ENCODE measurements at places on chromosomes 7 and 10.

DNA sequence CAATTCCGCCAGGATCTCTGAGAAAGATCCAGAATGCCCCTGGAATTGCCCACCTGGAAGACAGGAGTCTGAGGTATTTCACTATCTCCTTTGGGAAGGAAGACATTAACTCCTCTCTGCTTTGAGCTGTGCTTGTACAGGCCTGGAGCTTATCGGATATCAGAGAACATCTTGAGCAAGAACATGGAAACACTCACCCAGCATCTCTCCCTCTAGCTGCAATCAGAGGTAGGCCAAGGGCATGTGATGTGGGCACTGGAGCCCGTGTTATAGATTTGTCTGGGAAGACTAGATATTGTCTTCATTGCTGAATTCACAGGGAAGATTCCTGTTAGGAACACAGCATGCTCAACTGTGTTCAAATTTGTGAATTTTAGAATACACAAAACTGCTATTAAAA, 233.9 kb downstream of the PHF14 start:
- DNase-seq: no peak

GRCh38 chr7:6520163-6520981, 30.9 kb downstream of the GRID2IP start:
- DNase-seq: no peak

DNA sequence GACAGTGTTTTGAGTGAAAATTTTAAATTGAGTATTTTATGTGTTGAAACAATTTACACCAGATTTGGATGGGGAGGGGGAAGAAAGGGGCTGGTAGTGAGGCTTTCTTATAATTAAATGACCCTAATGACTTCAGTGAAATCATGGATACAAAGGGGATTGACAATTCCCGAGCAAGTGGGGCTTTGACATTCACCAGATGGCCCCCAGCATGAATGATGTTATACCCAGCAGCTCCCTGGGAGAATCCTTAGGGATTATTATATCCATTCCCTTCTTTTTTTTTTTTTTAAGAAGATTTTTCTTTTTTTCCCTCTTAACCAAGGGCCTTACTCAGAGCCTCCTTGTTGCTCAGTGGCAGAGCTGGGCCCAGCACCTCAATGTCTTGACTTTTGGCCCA, 17.9 kb downstream of the PLPP4 start:
- DNase-seq: no peak

DNA sequence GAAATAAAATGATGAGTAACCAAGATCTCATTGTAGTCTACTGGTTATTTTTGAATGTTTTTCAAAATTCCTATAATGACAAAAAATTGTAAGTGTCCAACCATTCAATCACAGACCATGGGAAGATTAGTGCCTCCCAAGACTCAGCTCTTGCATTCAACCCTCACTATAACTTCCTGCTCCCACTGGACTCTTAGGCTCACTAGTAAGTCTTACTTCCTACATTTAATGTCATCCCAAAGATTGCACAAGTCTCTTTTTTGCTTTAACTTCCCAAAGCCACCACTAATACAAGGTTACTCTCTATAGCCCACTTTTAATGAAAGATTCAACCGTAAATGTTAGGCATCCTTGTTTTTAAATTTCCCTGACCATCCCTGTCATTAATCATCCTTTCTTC, 111.9 kb upstream of the NRBF2 start:
- DNase-seq: no peak

DNA sequence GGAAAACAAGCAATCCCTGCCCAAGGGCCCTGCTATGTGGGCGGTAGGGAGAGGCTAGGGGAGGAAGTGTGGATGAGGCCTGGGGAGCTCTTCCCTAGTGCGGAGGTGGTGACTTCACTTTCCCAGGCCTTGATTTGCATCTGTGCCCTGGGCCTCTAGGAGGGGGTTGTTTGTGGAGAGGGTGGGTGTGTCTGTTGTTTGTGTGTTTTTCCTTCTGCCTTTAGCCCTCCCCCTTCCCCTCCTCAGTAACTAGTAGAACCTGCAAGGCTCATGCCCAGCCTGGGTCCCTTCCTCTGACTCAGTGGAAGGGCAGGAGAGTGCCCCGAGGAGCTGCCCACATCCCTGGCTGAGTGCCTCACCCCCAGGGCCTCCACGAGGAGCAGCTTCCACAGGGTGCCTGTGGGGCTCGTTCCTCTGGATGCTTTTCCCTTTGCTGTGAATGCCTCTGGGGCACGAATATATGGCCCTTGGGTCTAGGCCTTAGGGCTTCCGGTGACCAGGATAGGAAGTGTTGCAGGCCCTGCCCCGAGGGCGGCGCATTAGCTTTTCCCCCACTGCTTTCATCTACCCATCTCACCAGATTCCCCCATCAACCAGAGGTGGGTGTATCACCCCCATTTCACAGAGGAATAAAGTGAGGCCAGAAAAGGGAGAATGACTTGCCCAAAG, 89.4 kb upstream of the DUSP5 start:
- no peak for DNase-seq

- DNase-seq: peak; percentile 24
Observed at GRCh38 chr7:133081119-133081598, 731 bp downstream of the CHCHD3 start.

DNA sequence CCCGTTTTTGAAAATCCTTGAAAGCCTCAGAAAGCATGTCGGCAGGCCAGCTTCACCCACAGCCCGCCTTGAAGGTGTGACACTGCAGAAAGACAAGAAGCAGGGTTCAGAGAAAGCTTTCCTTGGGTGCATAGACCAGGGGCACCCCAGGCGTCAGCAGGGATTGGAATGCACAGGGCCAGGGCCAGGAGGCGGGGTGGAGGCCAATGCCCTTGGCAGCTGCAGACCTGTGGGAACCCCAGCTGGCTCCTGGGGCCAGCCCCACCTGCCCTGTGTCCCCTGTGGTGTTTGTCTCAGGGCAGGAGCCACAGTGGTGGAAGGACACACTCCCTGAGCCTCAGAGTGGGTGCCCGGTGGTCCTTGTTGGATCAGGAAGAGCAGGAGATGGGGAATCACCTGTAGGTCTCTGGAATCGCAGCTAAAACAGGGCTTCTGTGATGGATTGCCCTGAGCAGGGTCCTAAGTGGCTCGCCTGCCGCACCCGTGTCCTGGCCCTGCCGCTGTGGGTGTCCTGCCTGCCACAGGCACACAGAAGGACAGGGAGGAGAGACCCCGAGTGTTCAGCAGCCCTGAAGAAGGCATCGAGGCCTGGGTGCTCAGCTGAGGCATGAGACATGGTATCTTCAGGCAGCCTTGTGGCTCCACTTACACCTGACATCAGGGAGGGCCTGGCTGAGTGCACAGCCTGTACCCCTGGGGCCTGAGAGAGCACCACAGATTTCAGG, 32.5 kb downstream of the ANXA8 start:
- no peak for DNase-seq

DNA sequence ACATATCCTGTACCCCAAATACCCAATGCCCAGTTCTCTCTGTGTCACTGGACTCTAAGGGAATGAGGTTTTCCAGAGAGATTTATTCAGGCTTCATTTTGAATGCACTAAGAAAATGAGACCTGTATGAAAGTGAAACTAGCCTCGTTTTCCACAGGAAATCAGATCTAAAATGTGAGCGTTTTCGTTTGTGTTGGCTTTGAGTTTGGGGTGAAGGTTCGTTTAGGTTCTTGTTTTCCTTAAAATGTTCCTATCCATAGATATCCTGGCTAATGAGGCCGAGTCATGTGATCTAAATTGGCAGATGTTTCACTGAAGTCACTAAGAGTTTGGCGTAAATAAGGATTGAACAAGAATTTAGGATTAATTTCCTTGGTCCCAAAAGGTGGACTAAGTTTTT, 90.9 kb upstream of the BMPER start:
- DNase-seq: no peak

DNA sequence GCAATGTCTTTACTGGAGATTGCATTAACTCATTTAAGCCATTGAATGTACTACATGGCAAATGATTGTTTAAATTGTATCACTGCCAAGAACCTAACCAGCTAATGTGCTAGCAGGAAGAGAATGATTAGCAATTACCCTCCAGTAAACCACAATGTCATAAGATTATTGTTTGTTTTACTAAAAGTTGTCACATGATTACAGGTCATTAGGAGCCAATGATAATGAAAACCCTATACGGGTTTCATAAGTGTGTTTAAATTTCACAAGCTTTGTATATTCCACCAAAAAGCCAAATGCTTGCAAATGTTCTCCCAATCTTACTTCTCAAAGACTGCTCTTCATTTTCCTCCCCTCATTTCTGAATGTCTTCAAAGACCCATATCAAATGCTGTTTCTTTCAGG, 76.5 kb upstream of the PPP1R3C start:
- no peak for DNase-seq

DNA sequence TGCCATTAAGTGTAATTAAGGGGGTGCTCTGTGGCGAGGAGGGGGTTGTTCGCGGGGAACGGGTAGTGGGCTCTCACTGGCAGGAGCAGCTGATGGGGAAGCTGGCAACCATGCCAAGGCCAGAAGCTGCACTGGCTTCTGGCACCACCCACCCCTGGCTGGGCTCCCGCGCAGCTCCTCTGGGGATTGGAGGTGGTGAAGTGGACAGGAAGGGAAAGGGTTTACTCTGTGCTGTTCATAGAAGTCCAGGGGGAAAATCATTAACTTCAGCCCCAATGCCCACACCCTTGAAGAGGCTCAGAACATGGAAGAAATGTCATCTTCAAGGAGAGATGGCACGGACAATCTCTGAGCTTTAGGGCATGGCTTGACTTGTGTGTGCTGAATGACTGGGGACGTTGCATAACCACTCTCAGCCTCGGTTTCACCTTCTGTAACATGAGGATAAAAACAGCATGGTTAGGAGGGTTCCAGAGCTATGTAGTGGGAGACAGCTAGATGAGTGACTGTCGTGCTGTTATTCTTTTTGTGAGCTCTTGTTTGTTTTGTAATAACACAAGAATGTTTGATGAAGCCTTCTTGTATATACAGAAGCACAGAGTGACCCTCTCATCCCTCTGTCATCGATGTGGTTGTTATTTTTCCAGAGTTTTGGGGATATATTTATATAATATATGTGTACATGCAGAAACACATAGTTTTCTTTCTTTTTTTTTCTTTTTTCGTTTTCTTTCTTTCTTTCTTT, 29.9 kb downstream of the KAZALD1 start:
- DNase-seq: no peak

Measured in stimulated activated CD4-positive, alpha-beta T cell treated with anti-CD3 and anti-CD28 coated beads, Interleukin-2, amount 100 ng/mL, for 24 hours (primary cell).